ENCODE measurements at places on chromosomes 1 and 21.

DNA sequence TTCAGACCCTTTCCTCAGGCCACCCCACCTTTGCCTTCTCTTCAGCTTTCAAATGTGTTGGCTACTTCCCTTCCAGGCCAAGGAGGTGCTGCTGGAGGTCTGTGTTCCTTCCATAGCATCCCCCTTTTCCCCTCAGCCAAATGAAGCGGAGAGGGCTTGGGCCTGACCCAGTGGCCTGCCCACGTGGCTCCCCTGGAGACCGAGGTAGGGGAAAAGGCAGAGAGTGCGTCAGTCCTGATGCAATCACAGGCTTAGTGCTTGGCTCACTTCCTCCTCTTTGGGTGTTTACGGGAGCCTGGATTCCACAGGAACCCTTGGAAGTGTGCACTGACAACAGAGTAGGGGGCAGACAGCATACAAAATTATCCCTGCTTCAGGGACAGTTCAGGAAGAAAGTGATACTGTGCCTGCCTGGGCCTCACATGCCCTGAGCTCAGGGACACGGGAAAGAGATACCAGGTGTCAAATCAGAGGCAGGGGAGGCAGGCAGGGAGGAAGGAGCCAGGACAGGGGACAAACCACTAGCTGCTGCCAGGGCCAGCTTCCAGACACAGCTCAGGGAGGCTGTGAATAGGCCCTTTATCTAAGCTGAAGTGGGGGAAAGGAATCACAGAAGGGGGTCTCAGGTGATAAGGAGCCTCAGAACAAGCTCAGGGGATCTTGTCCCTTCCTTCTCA is 16.6 kb upstream of the PTP4A2 start:
- peak; percentile 83 for DNase-seq

DNA sequence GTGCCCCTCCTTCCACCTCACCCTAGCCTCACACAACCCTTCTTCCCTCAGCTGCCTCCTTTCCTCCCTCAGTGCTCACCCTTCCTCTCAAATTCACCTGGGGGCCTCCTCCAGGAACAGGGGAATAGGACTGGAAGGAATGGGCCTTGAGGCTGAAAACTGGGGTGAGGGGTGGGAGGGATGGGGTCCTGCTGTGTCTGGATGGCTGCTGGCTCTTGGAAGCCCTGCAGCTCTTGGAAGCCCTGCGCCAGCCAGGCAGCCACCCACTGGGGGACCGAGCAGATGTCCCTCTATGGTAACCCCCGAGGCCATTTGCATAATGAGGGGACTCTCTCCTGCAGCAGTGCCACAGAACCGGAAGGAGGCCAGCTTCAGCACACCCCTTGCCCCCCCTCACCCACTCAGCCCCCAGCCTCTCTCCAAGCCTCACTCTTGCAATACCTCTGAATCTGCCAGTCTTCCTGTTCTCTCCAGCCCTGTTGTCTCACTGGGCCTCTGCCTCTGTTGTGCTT is 85.2 kb downstream of the KIRREL1 start:
- DNase-seq, result no peak

- no peak for DNase-seq
These were observed 7.7 kb upstream of the GNG4 start for GRCh38 chr1:235657269-235657668.

DNA sequence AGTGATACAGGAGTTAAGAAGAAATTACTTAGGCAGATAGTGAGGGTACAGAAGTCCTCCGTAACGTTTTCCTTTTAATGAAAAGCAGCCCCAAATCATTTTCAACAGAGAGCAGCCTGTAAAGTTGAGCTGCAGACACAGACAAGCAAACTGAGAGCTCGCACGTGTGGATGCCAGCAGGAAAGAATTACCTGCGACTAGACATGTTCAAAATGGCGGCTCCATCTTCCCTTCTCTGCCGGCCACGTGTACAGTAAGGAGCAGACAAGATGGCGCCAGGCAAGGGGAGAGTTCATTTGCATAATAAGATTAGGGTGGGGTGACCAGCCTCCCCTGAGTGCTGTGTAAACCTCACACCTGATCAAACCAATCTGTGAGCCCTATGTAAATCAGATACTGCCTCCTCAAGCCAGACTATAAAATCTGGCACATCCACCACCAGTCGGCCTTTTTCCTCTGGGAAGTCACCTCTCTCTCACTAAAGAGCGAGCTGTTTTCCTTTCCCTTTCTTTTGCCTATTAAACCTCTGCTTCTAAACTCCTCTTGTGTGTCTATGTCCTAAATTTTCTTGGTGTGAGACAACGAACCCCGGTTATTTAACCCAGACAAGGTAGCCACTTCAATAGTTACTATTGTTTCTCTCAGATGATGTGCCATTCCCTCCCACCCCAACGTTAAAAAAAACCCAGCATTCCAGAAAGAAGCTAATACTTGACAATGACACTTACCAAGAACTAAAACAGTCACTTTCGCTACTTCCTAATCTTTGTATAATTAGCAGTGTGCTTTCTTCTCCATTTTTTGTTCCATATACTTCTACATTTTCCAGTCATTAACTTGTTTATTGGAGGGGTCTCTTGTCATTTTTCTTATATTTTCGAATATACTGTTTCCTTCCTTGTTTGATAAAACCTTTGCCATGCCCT is 27.4 kb downstream of the DUSP10 start:
- DNase-seq, result no peak

DNA sequence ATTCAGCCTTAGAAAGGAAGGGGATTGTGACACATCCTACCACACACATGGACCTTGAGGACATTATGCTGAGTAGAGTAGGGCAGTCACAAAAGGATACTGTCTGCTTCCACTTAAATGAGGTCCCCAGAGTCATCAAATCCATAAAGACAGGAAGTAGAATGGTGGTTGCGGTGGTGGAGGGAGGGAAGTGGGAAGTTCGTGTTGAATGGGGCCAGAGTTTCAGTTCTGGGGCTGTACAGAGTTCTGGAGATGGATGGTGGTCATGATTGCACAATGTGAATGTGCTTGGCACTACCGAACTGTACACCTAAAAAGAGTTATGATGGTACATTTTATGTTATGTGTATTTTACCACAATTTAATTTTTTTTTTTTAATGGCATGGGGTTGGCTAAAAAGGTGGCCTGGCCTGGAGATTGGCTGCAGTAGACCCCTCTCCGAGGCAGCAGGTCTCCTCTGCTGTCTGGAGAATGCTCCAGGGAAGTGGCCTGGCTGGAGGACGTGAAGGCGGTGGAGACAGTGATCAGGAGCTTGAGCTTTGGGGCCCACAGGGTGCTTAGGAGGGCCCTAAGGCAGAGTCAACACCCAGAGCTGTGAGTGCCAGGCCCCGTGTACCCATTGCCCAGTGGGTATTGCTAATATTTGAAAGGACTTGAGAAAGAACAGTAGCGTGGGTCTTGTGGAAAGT is 30.4 kb downstream of the IFNGR2 start:
- DNase-seq, result no peak

GRCh38 chr1:86862920-86863319 is 51.0 kb downstream of the SELENOF start:
- no peak for DNase-seq

DNA sequence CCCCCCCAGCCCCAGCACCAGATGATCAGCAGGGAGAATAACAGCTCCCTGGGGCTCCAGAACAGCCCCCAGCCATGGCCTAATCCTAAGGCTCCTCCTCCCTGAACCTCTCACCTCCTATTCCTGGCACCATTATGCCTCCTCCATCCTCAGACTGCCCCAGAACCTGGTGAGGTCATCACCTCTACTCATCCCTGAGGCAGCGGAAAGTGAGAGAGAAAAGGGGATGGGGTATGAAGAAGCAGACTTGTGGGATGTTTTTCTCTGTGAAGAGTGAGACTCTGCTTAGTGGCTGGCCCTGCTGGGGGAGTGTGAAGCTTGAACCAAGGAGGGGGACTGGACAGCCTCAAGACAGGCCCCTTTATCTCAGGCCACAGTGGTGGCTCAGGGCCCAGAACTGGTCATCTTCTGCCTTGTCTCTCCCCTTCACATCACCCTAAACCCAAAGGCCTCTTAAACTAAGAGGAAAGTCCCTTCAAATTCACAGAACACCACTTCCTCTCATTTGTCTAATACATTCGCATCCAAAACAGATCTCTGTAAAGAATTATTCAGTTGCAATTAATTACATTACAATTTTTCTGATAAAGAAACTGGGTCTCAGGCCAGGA is 2.2 kb upstream of the PPM1J start:
- DNase-seq, result no peak

GRCh38 chr1:224635356-224635755 is 19.2 kb downstream of the CNIH3 start:
- DNase-seq, result peak; percentile 70

DNA sequence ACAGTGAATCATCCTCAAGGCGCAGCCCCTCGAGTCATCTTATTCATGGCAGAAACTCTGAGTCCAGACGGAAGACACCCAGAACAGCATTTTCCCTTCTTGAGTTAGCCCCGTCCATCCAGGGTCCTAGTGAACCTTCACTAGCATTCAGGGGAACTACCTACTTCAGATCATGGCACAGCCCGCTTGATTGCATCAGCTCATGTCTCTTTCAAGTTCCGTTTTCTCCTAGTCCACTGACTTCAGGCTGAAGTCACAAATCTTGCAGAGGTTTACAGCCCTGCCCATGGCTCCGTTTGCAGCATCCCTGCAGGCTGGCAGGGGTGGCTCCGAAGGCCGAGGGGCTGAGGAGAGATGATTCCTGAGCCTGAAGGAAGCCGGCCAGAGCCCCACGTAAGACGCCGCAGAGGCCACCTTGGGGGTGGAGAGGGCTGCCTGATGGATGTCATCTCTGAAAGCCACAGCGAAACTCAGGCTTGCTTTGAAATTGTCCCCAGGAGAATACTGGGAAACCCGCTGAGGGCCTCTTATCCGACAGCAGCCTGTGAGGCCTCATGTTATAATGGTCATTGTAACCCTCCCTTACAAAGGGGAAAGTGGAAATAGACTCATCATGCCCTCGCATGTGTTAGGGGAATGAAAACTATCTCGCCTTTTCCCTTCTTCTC is 310.2 kb upstream of the AJAP1 start:
- no peak for DNase-seq

DNA sequence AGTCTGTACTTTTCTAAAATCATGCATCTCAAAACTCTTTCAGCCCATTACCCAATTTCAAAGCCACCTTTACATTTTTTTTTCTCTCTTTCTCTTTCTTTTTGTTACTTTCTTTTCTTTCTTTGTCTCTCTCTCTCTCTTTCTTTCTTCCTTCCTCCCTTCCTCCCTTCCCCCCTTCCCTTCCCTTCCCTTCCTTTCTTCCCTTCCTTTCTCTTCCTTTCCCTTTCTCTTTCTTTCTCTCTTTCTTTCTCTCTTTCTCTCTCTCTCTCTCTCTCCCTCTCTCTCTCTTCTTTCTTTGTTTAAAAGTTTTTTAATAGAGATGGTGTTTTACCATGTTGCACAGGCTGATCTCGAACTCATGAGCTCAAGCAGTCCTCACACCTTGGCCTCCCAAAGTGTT is 11.5 kb downstream of the ZMYM4 start:
- no peak for DNase-seq

DNA sequence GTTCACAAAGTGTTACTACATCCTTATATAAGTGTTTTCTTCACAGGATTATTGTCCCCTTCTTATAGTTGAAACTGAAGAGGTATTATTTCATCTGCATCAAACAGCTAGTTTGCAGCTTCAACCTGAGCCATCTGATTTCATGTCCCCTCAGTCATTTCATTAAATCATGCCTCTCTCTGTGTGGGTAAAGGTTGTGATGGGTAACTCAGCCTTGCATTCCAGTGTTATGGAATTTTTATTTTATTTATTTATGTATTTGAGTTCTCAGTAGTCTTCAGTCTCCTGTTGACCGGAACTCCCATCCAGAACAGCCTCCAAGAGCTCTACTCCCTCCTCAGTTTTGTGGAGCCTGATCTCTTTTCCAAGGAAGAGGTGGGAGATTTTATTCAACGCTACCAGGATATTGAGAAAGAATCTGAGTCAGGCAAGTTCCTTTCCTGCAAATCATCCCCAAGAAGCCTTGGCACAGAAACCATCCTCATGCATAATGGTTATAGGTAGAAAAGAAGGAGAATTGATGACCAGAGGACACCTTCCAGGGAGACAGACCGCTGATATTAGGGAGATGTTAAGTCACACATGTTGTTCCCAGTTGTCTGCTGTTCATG is 21.8 kb downstream of the CHD1L start:
- peak; percentile 44 for DNase-seq

DNA sequence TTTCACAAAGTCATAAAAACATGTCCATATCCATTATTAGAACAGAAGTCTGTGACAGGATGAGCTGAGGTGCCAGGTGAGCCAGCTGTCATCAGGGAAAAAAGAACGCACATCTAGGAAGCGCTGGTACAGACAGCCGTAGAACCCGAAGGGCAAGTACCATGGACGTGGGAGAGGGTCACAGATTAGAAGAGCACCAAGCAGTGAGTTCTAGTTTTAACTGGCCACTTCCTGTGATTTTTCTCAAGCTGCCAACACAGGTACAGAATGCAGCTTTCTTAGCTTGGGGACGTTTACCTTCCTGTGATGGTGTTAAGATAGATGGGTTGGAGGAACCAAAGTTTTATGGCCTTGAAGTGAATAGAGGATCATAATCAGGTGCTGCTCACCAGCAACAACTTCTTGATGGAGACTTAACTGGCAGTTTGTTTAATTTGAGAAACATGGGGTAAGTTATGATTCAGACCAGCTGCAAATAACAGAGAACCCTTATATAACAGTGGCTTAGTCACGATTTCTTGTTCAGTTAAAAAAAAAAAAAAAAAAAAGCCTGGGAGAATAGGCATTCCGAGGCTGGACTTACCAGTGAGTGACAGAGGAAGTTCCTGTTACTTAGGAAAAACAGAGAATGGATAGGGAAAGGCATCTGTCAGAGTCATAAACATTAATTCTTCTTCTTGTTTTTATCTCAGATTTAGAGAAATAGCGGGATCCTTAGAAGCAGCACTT is 30.9 kb downstream of the AGT start:
- peak; percentile 66 for DNase-seq

DNA sequence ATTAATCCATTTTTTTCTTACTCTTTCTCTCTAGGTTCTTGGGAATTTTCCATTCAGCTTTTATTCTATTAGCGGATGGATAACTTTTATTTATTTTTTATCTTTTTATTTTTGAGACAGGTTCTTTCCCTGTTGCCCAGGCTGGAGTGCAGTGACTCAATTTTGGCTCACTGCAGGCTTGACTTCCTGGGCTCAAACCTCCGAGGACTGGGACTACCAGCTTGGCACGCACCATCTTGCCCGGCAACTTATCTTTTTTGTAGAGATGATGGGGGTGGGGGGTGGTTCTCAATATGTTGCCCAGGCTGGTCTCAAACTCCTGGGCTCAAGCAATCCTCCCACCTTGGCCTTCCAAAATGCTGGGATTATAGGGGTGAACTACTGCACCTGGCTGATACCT is 36.1 kb upstream of the CHIT1 start:
- DNase-seq, result no peak

- DNase-seq, result no peak
These were observed at the start of gene ALX3 for GRCh38 chr1:110070671-110071242. ALX3 (minus strand) TSS chr1:110070672; CDS start chr1:110070612, 60 bp downstream.
